Endothelial cell (in vitro differentiated cells): ENCODE measurements at places on chromosomes 12 and 14.

- DNase-seq = no peak
Observed at GRCh38 chr12:31477687-31478086, 113.2 kb downstream of the DENND5B start.

DNA sequence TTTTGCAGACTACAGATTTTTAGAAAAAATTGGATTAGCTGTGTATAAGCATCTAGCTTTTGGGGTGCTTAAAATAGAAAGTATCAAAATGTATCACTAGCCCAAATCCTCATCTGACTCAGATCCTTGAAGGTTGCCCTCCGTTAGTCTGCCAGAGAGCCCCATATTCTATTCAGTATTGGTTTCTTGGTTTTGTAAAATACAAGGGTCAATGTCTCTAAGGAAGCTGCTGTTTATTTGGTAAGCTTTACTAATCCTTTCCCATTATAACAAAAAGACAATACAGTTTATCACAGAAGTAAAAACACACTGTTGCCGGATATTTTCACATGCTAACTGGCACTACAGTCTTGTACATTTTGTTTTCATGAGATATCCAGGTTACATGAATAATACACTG lies 92.8 kb upstream of the PTHLH start:
- DNase-seq = no peak

- no peak for DNase-seq
Observed at GRCh38 chr12:73665193-73665592, 872.4 kb upstream of the ATXN7L3B start.

DNA sequence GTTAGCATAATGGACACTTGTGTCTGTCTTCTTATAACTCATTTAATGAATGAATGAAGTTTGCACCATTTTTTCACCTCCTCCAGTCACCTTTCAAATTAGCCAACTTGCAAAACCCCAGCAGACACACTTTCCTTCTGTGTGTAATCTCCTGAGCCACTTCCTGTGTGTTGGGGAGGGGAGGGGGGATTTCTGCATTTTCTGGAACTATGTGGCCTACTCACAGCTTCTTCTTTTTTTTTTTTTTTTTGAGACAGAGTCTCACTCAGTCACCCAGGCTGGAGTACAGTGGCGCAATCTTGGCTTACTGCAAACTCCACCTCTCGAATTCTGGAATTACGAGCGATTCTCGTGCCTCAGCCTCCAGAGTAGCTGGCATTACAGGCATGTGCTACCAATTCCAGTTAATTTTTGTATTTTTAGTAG lies 4.1 kb upstream of the SERPINA1 start:
- no peak for DNase-seq

DNA sequence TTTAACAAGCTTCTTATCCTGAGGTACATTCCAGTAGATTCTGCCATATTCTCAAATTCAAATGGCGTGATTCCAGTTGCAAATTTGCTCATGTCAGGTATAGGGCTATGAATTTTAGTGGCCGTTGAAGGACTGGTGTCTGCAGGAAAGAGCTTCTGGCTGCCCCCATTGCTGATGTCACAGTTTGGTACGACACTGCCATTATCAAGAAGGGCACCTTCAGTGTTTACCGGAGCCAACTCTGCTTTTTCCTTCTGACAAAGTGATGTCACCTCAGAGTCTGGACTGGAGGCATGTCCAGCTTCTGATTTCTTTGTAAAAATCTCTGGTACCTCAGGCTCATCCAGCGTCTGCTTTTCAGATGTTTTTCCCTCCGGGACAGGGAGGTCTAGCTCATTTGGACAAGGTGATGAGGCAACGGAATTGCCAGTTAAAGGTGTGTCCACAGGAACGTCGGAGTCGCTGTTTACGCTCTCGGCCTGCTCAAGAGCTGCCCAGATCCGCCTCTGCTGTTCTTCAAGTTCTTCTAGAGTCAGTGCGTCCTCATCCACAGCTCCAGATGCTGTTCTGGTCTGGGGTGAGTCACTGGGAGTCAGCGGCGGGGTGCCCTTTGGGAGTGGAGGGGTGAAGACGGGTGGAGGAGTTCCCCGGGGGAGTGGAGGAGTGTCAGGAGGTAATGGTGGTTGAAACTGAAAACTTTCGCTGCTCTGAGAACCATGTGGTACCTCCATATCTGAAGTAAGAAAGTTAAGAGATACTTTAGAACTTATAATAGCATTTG lies 27.0 kb downstream of the ZCCHC8 start:
- DNase-seq = no peak

DNA sequence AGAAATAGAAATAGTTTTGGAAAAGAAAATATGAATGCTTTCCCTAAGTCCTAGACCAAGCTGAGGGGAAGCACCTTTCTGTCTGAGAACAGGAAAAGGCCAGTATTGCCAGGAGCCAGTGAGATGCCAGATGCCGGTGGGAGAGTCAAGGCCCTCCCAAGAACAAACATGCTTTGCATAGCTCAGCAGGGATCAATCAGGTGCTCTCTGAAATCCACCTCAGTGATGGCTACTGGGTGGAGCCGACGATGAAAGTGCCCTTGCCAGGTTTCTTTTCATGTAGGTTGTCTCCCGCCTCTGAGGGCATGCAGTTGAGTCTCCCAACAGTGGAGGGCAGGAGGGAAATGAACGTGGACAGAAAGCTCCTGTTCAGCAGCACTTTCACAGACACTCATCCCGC lies 28.3 kb downstream of the DEGS2 start:
- no peak for DNase-seq

DNA sequence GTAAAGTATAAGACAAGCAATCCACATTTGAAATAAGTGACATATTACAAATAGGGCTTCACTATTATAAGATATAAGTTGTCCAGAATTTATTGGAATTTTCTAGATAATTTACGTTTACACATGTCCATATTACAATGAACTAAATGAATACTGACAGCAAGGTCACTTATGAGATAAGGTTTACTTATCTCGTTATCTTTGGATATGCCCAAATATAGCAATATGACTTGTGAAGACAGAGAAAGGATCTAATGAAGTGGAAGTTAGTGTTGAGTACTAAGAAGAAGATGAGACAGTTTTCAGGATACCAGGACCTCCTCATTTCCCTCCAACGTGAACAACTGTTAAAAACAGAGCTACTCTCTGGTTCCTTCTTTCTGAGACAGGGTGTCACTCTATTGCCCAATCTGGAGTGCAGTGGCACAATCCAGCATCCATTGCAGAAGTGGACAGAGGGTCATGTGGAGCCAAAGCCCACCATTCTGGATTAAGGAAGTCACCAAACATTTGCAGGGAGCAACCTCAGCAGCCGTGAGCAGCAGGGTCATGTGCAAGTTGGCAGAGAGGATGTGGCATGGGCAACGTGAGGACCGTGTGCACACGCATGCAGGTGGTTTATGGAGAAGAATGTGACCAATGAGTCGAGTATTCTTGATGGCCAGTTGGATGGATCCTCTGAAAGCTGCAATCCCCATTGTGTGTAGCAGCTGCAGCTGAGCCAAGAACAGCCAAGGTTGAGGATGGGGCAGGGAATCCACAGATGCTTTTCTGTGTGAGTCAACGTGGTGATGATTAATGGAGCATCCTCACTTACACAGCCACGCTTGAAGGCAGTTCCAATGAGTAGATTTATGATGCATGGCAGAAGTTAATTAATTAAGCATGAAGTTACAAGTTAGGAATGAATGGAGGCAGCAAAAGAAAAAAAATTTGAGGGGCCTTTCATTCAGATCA lies 111.0 kb downstream of the BICD1 start:
- no peak for DNase-seq

- no peak for DNase-seq
Observed at GRCh38 chr12:65460063-65460462, 181.6 kb downstream of the MSRB3 start.

GRCh38 chr14:65269732-65270131 lies 142.8 kb upstream of the FUT8 start:
- DNase-seq = no peak

DNA sequence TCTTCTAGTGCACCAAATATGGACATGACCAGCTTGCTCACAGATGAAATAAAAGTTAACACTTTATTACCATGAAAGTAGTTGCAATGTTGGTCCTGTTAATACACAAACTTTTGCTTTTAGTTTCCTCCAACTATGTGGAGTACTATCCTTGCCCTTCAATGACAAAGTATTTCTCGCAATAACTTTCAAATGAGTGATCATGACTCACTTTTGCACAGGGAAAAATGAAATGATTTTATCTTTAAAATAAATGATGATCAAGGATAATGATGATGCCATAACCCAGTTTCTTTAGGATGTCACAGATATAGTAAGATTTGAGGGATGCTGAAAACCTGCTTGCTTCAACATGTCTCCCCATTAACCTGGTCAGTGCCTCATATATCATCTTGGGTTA lies 254.0 kb upstream of the KITLG start:
- DNase-seq = no peak

DNA sequence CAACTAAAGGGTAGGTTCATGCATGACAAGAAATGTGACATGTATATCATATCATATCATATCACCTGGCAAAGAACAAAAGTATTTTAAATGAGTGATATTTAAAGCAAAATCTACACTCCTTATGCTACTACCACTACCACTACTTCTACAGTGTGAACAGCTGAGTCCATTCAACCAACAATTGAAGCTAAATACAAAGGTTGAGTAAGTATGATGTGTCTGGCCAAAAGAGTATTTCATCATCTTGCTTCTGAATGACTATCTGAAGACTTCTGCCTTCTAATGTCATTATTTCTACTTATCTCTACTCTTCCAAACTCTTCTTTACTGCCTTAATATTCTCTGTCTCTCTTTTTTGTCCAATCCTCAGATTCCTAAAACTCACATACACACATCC lies 292.6 kb upstream of the CAND1 start:
- DNase-seq = no peak

- peak; percentile 26 for DNase-seq
Observed at GRCh38 chr14:104865081-104865630, at the start of gene CEP170B. Gene CEP170B, plus strand, starts transcription at chr14:104865268. Its CDS starts 3,183 bp downstream, at chr14:104868451.

- no peak for DNase-seq
Observed at GRCh38 chr14:55665067-55665675, 85.2 kb downstream of the KTN1 start.

DNA sequence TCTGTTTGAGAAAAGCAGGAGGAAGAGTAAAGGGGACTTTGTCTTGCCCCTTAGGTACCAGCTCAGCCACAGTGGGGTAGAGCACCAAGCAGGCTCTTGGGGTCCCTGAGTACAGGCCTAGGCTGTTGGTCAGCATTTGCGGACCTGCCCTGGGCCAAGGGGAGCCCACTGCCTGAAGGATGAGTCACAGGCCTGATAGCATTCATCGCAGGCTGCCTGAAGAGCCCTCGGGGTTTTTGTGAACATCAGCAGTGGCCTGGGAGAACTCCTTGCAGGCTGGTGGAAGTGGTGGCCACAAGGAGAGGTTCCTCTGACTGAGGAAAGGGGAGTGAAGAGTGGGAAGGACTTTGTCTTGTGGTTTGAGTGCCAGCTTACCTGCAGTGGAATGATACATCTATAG lies 25.0 kb upstream of the P2RX7 start:
- no peak for DNase-seq

GRCh38 chr12:27588776-27589175 lies 64.8 kb downstream of the PPFIBP1 start:
- DNase-seq = no peak

DNA sequence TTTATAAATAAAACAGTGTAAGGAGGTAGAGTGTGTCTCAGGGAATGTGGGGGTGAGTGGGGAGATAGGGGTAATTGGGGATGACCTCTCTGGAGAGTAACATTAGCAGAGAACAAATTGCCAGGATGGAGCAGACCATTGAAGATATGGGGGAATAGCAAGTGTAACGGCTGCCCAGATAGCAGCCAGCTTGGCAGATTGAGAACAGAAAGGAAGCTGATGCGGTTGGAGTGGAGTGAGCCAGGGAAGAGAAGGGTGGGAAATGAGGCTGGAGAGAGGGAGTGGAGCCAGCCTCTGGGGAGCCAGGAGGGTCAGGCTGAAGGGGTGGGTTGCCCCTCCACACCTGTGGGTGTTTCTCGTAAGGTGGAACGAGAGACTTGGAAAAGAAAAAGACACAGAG lies 5.6 kb upstream of the ADCK1 start:
- no peak for DNase-seq

GRCh38 chr12:91490667-91491311 lies 308.2 kb upstream of the DCN start:
- no peak for DNase-seq

- no peak for DNase-seq
Observed at GRCh38 chr12:54385251-54385914, 850 bp upstream of the ZNF385A start.

DNA sequence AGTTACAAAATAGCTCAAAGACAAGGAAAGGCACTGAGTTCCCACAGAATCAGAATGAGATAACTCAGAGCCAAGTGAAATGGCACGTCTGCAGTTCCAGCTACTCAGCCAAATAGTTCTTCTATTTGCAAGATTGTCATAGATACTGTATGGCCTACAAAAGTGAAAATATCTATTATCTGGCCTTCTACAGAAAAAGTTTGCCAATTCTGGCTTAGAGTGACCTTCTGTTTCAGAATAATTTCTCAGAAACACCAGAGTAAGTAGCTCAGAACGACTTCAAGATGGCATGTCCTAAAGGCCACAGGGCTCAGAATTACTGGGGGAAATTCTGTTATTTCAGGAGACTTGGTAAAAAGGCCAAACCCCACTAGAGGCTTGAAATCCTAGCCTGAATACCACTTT lies 10.7 kb upstream of the RTRAF start:
- no peak for DNase-seq

- no peak for DNase-seq
Observed at GRCh38 chr12:108482717-108483212, 32.3 kb upstream of the FICD start.

DNA sequence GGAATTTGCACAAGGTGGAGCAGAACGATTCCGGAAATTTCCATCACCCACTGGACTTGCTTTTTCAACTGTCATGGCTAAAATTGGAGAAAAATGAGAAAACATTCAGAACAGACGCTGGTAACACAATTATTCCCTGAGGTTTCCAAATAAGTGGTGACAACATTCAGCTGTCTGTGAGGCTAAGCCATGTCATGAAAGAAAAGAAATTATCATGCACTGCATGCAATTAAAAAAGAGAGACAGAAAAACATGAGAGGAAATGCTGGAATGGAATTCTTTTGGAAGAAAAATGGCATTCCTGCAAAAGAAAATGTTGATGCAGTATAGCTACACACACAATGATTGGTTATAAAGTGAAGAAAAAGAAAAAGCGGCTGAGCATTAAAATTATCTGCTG lies 87.3 kb downstream of the C2CD5 start:
- no peak for DNase-seq

DNA sequence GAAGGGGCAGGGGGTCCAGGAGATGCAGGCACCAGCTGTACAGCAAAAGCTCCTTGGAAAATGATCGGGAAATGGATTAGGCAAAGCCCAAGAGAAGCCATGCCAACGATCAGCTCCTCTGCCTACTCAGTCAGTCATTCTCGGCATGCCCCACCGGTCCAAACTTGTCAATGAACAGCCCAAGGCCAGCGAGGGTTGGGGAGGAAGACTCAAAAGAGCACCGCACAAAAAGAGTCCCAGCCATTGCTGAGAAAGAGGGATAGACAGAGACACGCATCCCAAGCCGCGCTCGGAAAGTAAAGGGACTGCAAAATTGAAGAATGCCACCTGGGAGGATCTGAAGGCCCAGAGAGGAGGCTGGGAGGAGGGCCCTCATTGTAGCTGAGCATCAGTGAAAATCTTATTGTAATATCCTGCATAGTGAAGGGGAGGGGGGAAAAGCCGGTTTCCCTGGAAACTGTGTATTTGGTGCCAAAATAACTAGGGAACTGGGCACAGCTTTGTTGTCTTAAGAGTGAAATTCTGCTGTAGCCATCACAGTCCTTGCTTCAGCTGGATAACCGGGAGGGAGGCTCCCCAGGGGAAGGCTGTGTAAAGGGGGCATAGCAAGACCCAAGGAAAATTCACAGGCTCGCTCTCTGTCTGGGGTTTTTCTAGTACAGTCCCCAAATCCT lies 4.7 kb downstream of the KDM2B start:
- DNase-seq = no peak

- DNase-seq = no peak
Observed at GRCh38 chr12:51377099-51377984, 13.9 kb downstream of the GALNT6 start.
